Pancreas (tissue), 10 donors: ENCODE measurements at places on chromosomes 16 and 17.

GRCh38 chr16:62035115-62036092 is 834 bp downstream of the CDH8 start:
- no peaks in the 10 kb centered on the region for H3K27me3 ChIP-seq
- H3K27ac ChIP-seq = no peak overlapping the region
- no peaks in the 10 kb centered on the region for H3K4me1 ChIP-seq
- no peak overlapping the region for H3K4me3 ChIP-seq
- DNase-seq = no peak

DNA sequence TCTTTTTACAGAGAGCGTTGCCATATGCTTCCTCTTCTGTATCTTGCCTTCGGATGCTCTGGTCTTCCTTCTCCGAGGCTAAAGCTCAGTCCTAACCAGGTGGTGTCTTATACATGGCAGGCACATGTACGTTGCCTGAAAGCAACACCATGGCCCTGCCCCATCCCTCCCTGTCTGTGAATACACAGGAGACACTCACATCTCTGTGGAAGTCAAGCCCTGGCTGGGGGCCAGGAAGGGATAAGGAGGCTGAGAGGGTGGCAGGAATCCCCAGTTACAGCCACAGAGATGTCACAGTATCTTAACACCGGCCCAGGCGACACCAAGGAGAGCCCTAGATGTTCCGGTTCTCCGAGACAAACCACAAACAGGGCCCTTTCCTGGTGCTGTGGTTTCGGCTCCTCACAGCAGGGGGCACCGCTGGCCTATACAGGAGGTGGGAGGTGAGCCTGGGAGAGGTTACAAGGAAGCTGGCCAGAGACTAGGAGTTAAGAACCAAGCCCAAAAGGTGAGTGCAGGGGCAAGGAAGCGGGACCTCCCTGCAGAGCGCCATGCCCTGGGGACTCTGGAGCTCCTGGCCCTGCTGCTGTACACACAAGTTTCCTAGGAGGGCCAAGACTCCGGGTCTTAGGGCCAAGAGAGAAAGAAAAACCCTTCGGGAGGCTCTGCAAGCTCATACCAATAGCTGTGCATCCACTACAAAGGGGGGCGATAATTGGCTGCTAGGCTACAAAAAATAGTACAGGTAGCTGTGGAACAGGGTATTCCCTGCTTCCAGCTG is 41.7 kb downstream of the SRL start:
- no peak overlapping the region for H3K27ac ChIP-seq
- H3K27me3 ChIP-seq = no peaks in the 10 kb centered on the region
- H3K4me3 ChIP-seq = no peak overlapping the region

DNA sequence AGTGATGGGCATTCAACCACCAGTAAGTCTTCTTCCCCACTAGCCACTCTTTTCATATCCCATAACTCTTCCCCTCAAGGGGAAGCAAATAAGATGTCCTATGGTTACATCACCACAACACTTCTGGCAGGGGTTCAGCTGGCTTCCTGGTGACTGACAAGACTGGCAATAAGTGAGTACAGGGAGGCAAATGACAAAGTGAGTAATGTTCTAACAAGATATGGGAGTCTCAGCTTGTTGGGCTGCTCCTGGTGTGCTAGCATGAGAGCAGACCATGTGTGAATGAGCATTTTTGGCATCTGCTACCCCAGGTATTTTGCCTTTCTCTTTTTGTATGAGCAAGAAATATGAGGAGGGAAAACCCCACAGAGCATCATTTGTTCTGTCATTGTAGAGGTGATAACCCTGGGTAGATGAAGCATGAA is 9.9 kb downstream of the TMIGD1 start:
- no peaks in the 10 kb centered on the region for H3K36me3 ChIP-seq
- no peak for DNase-seq
- no peaks in the 10 kb centered on the region for H3K4me1 ChIP-seq
- no peak overlapping the region for H3K4me3 ChIP-seq
- no peak overlapping the region for H3K27ac ChIP-seq

DNA sequence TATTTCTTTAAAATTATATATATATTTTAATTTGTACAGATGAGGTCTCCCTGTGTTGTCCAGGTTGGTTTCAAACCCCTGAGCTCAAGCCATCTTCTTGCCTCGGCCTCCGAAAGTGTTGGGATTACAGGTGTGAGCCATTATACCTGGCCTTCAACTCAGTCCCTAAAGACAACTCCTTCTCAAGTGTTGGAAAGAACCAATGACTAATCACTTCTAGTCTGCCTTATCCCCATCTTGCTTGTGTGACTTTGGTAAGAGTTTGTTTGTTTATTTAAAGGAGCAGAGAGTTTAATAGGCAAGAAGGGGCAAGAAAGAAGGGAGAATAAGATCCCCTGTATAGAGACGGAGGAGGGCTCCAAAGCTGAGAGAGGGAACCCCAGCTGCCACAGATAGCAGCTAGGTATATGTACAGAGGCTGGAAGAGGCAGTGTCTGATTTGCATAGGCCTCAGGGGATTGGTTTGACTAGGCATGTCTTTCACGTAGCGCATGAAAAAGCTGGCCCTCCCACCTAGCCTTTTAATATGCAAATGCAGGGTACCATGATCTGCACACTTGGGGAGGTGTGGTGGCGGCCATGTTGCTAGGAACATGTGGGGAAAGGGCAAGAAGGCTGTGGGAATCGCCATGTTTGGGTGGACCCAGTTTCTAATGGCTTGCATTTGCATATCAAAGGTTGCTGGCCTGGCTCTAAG is 21.5 kb downstream of the ABCC1 start:
- H3K36me3 ChIP-seq = no peaks in the 10 kb centered on the region
- H3K27ac ChIP-seq = no peak overlapping the region
- H3K4me3 ChIP-seq = no peak overlapping the region
- no peaks in the 10 kb centered on the region for H3K27me3 ChIP-seq
- H3K4me1 ChIP-seq = no peaks in the 10 kb centered on the region

GRCh38 chr16:27179500-27180072 is 23.7 kb upstream of the KDM8 start:
- H3K4me1 ChIP-seq = no peaks in the 10 kb centered on the region
- H3K27ac ChIP-seq = no peak overlapping the region
- no peaks in the 10 kb centered on the region for H3K36me3 ChIP-seq
- H3K27me3 ChIP-seq = no peaks in the 10 kb centered on the region

DNA sequence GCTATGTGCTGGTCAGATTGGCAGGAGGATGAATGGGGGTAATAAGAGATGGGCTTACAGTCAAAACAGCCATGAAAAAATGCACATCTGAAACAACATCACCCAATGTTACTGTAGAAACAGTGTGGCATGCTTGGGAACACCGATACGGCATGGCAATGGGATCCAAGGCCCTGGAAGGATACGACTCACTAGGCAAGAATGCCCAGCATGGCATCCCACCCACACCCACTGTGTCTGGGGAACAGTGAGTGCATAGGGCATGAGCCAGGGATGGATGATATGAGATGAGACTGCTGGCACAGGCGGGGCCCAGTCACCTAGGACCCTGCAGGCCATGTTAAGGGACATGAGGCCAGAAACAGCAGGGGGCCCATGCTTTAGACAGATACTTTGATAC is 11.5 kb downstream of the TRIM25 start:
- no peaks in the 10 kb centered on the region for H3K4me1 ChIP-seq
- no peak for DNase-seq
- H3K36me3 ChIP-seq = peaks cover 4% of the 10 kb centered on the region

- peaks cover 7% of the 10 kb centered on the region for H3K36me3 ChIP-seq
- H3K27ac ChIP-seq = no peak overlapping the region
Measured at GRCh38 chr16:8644211-8645140, 23.0 kb downstream of the METTL22 start.

DNA sequence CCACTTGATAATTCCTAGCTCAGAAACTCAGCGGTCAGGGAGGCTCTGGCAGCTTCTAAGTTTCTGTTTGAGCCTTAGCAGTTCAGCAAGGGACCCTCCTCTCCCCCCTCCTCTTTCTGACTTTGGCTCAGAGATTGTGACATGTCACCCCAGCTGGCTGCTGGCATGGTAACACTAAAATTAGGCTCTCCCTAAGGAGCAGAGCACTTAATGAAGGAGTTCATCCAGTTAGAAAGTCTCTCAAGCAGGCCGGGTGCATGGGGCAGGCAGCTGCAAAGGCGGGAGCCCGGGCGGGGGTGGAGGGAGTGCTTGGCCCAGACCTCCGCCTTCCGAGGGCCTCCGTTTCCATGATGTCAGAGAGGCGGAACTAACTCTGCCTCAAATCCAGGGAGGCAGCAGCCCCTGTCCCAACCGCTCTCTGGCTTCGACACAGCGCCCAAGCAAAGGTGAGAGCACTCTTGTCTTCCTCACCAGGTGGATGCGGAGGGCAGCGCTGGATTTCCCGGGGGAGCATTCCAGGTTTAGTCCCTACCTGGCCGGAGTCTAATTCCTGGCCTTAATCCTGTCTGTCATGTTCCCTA is 128.0 kb upstream of the PLCG2 start:
- no peaks in the 10 kb centered on the region for H3K4me1 ChIP-seq
- no peak overlapping the region for H3K4me3 ChIP-seq
- H3K36me3 ChIP-seq = no peaks in the 10 kb centered on the region
- no peak overlapping the region for H3K27ac ChIP-seq

GRCh38 chr16:7506363-7506762 is 173.7 kb downstream of the RBFOX1 start:
- no peak overlapping the region for H3K27ac ChIP-seq
- H3K27me3 ChIP-seq = no peaks in the 10 kb centered on the region
- DNase-seq = no peak
- H3K4me1 ChIP-seq = no peaks in the 10 kb centered on the region
- H3K36me3 ChIP-seq = no peaks in the 10 kb centered on the region

DNA sequence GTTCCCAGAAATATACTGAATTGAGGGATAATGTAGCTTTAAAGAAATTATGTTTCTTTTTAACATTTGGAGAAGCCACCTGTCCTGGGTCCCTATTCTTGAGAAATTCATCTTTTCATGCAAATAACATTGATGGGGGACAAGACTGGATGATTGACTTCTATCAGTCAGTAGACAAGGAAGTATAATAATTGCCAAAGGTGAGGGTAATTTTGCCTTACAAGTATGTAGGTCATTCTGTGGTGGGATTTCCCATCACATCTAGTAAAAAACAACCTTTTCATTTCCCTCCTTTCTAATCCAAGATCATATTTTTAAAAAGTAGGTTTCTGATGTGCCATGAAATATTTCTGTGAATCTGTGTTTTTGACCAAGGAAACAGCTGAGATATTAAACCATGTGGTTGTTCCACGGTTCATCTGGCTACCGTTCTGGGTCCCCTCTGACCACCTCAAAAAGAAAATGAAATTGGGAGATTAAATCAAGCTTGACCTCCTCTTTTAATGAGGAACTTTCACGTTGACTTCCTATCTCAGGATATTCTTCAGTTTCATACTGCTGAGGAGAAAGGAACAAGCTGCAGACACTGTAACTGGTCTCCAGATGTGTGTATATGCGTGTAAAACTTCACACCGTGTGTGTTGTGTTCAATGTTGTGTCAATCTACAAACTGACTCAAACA is 138.6 kb downstream of the MAP2K6 start:
- H3K4me1 ChIP-seq = no peaks in the 10 kb centered on the region
- H3K36me3 ChIP-seq = no peaks in the 10 kb centered on the region
- no peak overlapping the region for H3K27ac ChIP-seq

GRCh38 chr16:23608194-23608593 is 12.1 kb upstream of the NDUFAB1 start:
- no peaks in the 10 kb centered on the region for H3K4me1 ChIP-seq
- no peaks in the 10 kb centered on the region for H3K36me3 ChIP-seq
- H3K27ac ChIP-seq = no peak overlapping the region
- no peak for DNase-seq
- H3K4me3 ChIP-seq = no peak overlapping the region

DNA sequence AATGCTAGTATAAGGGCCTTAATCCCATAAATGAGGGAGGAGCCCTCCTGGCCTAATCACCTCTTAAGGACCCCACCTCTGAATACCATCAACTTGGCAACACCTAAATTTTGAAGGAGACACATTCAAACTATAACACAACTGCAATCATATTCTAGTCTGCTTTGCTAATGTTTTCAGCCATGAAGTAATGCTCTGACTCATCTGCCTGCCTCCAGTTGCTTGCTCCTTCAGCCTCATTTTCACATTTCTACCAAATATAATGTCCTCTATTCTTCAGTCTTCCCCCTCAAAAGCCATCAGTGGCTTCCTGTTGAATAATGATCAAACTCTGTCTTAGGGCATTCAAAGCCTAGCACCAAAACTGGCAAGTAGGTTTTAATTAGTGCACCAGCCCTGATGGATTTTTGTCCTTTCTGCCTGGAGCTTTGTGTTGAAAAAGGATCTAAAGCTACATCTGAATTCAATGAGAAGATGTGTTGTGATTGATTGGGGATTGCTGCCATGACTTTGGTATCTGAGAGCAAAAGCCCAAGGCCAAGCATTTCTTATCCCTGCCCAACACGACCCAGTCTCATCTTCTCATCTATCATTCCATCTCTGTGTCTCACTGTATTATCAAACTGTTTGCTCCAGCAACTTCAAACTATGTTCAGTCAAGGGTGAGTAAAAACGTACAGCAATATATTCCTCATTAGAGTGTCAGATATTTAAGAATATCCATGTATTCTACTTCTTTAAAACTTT is 140.8 kb upstream of the ELAC2 start:
- no peak for DNase-seq
- no peaks in the 10 kb centered on the region for H3K4me1 ChIP-seq
- H3K27me3 ChIP-seq = no peaks in the 10 kb centered on the region
- H3K27ac ChIP-seq = no peak overlapping the region
- no peak overlapping the region for H3K4me3 ChIP-seq

DNA sequence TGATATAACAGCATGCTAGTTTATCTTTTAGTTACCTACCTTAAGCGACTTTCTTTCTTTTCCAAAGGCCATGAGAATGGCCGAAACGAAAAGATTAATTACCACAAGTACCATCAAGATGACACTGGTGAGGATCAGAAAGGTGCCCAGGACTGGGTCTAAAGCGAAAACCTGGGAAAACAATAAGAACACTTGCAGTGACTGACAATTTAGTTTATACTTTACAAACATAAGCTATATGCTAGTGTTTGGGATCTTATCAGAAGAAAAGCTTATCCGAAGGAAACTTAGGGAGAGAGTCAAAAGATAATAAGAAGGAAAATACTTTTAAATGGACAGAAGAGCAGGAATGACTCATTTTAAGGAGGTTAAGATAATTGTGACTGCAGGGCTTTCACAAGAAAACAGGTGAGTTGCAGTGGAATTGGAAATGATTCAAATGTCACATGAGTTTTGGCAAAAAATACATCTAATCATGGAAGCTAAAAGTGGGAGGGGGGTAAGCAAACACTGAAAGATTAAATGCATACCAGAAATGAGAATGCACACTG is 34.8 kb downstream of the IST1 start:
- H3K4me1 ChIP-seq = peaks cover 6% of the 10 kb centered on the region
- no peak overlapping the region for H3K4me3 ChIP-seq
- DNase-seq = no peak
- H3K36me3 ChIP-seq = peaks cover 35% of the 10 kb centered on the region
- H3K27me3 ChIP-seq = no peaks in the 10 kb centered on the region
- H3K27ac ChIP-seq = no peak overlapping the region

- no peaks in the 10 kb centered on the region for H3K27me3 ChIP-seq
- no peaks in the 10 kb centered on the region for H3K4me1 ChIP-seq
- no peak overlapping the region for H3K4me3 ChIP-seq
- DNase-seq = no peak
- no peak overlapping the region for H3K27ac ChIP-seq
Measured at GRCh38 chr17:41391535-41391934, 5.9 kb downstream of the KRT31 start.
